Skeletal muscle cell (primary cell): ENCODE measurements at places on chromosomes 3 and 15.

DNA sequence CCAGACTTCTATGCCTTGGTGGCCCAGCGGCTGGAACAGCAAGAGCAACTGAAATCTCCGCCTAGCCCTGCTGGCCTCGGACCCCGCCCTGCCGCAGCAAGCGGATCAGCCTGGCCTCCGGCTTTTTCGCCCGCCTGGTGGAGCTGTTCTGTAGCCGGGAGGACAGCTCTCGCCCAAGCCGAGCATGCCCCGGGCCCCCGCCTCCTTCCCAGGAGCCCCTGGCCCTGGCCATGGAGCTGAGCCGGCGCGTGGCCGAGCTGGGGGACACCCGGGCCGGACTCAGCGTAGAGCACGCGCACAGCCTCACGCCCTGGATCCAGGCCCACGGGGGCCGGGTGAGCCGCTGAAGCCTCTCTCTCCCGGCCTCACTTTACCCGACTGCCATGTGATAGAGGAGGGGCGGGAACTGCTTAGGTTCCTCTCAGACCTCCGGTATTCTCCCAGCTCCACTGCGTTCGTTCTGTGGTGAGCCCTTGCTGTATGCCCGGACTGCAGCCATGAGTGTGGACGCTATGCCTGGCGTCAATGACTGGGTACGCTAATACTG lies 24.1 kb upstream of the MRPL3 start:
- no peak for DNase-seq

DNA sequence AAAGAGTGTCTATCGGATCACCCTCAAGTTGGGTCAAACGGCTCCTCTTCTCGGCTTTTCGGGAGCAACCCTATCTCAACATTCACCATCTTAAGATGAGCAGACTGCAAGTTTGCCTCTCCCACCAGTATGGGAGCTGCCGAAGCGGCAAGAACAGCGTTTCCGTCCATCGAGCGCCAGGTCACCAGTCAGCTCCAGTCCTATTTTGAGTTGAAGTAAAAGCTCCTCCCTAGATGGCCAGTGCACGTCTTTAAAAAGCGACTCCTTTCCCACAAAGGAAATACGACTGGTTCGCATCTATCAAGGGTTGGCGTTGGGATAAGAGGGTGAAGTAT lies 369 bp upstream of the U2SURP start:
- DNase-seq: no peak

GRCh38 chr15:97977734-97978133 lies 17.2 kb downstream of the ARRDC4 start:
- DNase-seq: no peak

DNA sequence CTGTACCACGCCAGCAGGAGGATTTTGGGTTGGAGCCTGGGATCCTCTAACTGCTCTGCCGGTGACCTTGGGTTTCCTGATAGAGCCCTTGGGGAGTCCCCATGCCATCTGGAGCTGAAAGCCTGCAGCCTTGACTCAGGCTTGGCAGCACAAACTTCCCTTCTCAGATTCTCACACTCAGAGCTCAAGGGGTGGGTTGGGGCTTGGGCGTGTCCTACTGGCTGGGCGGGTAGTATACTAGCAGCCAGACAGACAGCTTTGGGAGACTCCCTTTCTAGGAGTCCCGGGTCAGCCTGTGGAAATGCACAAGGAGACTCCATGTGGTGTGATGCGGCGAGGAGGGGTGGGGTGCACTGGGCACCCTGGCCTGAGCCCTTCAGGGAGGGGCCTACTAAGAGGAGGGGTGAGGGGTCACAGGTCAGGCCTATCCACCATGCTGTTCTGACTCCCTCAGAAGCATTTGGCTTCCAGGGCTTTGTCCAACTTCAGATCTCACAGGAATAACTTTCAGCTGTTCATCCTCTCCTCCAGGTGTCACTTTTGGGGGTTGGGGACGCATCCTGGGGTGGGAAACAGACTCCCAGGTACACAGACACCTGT lies 21.6 kb upstream of the PLXNA1 start:
- peak; percentile 67 for DNase-seq

DNA sequence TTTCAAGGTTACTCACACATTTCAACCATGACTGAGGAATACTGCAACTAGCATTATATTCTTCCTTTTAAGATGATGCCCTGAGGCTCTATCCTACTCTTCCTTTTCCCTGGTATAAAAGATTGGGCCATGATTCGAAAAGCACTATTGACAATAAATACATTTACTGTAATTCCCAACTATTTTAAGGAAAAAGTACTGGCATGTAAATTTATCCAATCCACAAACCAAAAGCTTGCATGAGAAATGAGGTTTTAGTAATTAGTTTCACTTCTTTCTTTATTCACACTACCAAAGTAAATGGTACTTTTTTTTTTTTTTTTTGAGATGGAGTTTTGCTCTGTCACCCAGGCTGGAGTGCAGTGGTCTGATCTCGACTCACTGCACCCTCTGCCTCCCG lies 310.2 kb downstream of the LRRC3B start:
- no peak for DNase-seq

DNA sequence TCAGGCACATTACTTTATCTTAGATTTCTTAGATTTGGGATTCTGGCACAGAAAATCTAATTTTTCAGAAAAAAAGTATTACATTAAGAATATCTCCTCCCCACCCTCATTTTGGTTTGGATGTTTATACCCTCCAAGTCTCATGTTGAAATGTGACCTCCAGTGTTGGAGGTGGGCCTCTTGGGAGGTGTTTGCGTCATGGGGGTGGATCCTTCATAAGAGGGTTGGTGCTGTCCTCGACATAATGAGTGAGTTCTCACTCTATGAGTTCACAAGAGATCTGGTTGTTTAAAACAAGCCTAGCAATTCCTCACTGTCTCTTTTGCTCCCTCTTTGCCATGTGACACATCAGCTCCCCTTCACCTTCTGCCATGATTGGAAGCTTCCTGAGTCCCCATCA lies 45.6 kb upstream of the WWTR1 start:
- DNase-seq: peak; percentile 81

DNA sequence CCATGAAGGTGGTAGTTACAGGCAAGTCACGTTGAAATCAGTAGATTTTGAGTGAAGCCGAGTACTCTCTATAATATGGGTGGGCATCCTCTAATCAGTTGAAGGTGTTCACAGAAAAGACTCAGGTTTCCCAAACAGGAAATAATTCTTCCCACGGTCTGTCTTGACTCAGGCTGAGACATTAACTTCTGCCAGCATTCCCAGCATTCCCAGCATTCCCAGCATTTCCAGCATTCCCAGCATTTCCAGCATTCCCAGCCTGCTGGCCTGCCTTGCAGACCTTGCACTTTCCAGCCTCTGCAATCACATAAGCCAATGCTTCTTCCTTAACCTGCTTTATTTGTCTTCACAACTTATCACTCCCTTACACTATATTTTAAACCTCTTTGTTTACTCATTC lies 542.3 kb upstream of the ROBO2 start:
- DNase-seq: no peak

- DNase-seq: no peak
Measured at GRCh38 chr15:100113351-100114080, 228.3 kb downstream of the ADAMTS17 start.

DNA sequence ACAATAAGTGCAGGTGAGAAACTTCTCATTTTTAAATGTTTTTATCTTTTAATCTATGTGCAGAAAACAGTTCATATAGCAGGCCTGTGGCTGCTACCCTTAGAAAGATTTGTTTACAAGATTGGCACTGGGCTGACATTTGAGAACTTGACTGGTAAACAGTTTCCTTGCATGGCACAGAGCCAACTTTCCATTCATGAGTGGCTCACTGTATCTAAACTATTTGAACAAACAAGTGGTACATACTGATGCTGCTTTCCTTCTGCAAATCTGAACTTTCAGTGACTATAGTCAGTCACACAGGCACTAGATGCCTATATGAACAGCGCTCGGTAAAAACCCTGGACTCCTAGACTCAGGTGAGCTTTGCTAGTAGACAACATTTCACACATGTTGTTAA lies 6.3 kb upstream of the GTPBP8 start:
- DNase-seq: no peak

GRCh38 chr3:150064971-150065370 lies 94.3 kb upstream of the PFN2 start:
- no peak for DNase-seq

DNA sequence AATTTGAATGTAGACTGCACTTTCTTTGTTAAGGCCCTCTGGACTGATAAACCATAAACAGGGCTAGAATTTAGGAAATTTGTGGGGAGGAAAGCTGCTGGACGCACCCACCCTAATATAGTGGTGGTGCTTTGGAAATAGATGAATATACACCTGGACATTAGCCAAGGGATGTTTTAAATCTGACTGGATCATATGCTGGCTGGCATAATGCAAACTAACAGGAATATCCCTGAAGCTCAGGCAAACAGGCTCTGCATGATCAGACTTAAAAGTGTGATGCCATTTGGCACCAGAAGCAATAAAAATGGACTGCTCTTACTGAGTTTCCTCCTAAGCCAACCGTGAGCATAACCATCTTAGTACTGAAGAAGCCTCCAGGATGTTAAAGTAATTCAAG lies 465.8 kb upstream of the ROBO1 start:
- peak; percentile 16 for DNase-seq

- DNase-seq: no peak
Measured at GRCh38 chr3:35638251-35638979, 910 bp upstream of the ARPP21 start.

- DNase-seq: no peak
Measured at GRCh38 chr3:124510290-124510689, 220.0 kb upstream of the UMPS start.

DNA sequence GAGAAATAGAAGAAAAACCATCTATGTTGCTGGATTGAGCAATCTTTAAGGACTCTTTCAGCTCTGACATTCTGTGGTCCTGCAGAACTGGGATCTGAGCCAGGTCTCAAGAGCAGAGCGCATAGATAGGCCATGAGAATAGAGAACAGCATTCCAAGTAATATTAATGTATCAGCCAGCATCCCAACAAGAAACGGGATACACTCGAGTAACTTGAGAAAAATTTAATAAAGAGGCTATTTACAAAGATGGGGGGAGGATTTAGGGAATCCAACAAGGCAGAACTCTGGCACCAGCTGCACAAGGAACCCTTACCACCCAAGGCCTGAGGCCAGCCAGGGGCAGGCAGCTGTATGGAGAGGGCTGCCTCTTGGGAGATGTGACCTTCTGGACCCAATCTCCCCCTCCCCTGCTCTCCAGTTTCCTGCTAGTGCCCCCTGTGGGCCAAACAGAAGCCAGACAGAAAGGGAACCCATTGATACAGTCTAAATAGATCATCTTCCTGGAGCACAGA lies 8.2 kb downstream of the TMOD2 start:
- DNase-seq: peak; percentile 96

- DNase-seq: no peak
Measured at GRCh38 chr3:35663471-35663870, 24.1 kb downstream of the ARPP21 start.

- DNase-seq: no peak
Measured at GRCh38 chr3:191702121-191702520, 241.2 kb downstream of the PYDC2 start.

GRCh38 chr3:155744626-155745324 lies at the start of gene PLCH1:
Gene PLCH1, minus strand, starts transcription at chr3:155745071. Its CDS starts 40,847 bp downstream, at chr3:155704224.
- no peak for DNase-seq

DNA sequence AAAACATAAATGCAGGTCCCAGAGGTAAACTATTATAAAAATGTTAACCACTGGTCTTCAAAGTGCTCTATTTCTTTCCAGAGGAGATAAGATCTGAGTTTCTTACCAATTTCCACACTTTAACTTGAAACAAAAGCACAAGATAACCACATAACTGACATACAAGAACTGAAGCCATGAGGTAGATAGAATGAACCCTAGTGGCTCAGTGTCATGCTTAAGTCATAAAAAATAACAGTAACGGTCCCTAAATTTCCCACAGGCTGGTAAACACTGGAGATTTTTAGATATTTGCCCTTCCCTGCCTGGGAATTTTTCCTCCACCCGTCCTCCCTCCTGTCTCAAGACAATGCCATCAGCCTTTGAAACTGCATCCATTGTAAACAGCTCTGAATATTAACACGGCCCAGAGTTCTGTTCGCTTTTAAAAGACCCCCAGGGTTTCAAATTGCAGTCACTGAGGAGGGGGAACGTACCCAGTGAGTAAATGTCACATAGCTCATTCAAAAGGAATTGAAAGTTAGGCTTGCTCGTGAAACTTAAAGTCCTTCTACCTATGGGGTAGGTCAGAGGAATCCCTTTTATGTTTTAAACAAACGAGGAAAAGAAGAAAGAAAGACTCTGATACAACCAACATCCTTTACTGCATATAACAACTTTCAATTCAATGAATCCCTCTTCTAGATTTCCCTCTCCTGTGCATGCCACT lies 5.7 kb downstream of the LRIG1 start:
- DNase-seq: no peak

DNA sequence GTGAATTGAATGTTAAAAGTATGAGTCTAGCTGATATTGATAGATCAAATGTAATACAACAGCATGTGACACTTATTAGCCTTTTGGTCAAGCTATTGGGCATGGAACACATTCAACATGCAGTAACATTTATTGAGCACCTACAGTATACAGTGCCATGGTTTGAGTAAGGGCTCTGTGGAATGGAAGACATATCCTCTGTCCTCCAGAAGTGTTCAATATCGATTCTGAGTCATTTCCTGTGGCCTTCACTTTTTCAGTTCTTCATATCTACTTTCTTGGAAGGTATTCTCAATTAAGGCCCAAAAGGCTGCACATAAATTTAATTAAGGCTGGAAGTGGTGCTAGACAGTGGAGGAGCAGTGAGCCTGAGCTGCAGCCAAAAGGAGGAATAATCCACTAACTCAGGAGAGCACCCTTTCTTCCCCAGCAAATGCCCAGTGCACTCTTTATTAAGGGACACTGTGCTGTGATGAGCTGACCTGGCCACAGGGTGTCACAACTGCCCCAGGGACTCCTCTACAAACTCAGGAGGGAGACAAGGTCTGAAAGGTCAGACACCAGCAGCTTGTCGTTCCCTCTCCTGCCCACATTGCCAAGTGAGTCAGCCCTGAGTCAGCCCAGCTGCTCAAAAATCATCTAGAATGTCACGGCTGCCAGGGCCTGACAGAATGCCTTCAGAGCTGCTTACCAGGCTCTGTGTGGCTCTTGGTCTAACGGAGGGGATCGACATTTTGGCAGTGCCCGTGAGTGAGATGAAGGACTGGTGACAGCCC lies 544.8 kb downstream of the AGBL1 start:
- peak; percentile 65 for DNase-seq

- DNase-seq: no peak
Measured at GRCh38 chr3:53286727-53287126, 30.9 kb upstream of the TKT start.

DNA sequence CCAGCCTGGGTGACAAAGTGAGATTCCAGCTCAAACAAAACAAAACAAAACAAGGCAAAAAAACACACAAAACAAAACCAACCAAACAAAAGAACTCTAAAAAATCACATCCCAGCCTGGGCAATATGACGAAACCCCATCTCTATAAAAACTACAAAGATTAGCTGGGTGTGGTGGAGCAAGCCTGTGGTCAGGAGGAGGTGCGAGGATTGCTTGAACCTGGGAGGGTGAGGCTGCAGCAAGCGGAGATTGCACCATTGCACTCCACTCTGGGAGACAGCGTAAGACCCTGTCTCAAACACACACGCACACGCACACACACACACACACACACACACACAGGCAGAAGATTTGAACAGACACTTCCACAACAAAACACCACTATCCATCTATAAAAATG lies 99.6 kb downstream of the SHQ1 start:
- no peak for DNase-seq

- DNase-seq: no peak
Measured at GRCh38 chr3:87173776-87174175, 53.3 kb upstream of the CHMP2B start.

- DNase-seq: no peak
Measured at GRCh38 chr15:94691169-94691568, 459.8 kb downstream of the MCTP2 start.

- no peak for DNase-seq
Measured at GRCh38 chr3:80006315-80006714, 238.5 kb upstream of the ROBO1 start.
